Stimulated activated CD8-positive, alpha-beta memory T cell treated with anti-CD3 and anti-CD28 coated beads, Interleukin-15, amount 100 ng/mL, for 48 hours (primary cell): ENCODE measurements at places on chromosomes 1 and 21.

DNA sequence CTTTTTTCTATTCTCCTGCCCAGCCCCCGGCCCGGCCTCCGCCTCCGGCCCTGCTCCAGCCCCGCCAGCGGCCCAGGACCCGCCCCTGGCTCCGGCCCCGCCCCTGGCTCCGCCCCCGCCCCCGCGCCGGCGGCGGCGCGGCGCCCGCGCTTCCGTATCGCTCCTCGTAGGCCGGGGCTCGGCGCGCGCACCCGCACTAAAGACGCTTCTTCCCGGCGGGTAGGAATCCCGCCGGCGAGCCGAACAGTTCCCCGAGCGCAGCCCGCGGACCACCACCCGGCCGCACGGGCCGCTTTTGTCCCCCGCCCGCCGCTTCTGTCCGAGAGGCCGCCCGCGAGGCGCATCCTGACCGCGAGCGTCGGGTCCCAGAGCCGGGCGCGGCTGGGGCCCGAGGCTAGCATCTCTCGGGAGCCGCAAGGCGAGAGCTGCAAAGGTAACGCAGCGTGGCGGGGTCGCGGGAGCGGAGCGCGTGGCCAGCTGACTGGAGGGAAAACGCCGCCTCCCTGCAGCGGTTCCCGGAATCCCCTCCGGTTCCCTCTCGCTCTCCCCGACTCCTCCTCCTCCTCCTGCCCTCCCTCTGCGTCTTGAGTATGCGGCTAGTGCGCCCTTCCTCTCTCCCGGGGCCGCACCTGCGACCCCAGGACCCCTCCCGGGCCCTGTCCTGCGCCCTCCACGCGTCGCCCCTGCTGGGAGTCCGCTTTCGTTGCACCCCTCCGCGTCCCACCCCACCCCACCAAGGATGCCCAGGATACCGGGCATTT is at the start of gene IFNAR2:
TSS of gene IFNAR2 (plus strand) at position 155 of the 761 bp plus-strand sequence. CDS start 11,985 bp downstream, outside the sequence.
- DNase-seq: peak; percentile 53

- DNase-seq: no peak
These were observed 4.1 kb downstream of the DCAF8 start for GRCh38 chr1:160258177-160258798.

DNA sequence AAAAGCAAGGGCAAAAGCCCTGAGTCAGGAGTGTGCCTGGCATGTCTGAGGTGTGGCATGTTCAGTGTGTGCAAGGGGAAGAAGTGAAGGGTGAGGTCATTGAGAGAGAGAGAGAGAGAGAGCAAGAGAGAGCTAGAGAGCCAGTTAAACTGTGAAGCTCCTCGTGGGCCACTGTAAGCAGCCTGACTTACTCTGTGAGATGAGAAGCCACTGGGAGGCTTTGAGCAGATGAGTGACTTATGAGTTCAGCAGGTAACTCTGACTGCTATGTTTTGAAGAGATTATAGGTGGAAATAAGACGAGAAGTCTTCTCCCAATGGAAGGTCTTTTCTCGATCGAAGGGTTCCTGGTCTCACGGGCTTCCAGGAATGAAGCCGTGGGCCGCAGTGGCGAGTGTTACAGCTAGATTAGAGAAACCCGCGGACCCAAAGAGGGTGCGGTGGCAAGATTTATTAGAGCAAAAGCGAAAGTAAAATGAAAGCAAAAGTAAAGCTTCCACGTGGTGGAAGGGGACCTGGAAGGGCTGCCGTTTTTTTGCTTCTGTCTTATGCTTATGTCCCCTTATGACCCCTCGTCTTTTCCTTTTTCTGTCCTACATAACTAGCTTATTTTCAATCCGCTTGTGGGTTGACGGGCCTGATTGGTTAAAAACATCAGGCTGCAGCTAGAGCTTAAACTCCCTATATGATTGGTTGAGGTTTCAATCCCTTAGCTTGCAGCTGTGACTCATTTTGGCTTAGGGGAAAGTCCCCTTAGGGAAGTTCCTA is 323.1 kb upstream of the FAM78B start:
- DNase-seq: peak; percentile 11

GRCh38 chr21:32772281-32773047 is 909 bp upstream of the PAXBP1 start:
- peak; percentile 54 for DNase-seq

DNA sequence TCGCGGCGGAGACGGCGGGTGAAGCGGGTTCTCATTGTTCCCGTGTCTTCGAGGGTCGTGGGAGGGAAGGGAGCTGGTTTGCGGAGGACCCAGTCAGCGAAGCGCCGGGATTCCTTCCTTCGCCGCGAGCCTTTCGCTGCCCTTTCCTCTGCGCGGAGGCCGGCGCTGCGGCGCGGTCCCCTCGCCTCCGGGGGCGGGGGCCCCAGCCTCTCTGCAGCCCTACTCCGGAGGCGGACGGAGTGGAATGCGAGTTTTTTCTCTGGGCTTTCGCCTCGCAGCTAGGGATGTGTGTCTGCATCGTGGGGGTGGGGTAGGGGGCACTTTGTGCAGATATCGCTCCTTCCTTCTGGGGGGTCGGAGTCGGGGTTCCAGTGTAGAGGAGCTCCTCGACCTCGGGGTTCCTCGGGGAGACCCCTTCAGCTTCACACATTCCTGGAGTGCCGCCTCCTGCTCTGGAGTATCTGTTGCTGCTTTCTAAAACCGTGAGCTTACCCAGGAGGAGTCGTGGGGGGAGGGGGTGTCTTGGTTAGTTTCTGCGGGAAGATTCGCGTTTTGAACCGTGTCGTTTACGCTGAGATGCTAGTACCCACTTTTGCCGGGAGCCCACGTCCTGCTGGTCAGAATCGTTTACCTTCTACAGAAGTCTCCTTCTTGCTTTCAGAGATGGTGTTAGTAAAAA is 595 bp downstream of the RNF2 start:
- DNase-seq: peak; percentile 20

DNA sequence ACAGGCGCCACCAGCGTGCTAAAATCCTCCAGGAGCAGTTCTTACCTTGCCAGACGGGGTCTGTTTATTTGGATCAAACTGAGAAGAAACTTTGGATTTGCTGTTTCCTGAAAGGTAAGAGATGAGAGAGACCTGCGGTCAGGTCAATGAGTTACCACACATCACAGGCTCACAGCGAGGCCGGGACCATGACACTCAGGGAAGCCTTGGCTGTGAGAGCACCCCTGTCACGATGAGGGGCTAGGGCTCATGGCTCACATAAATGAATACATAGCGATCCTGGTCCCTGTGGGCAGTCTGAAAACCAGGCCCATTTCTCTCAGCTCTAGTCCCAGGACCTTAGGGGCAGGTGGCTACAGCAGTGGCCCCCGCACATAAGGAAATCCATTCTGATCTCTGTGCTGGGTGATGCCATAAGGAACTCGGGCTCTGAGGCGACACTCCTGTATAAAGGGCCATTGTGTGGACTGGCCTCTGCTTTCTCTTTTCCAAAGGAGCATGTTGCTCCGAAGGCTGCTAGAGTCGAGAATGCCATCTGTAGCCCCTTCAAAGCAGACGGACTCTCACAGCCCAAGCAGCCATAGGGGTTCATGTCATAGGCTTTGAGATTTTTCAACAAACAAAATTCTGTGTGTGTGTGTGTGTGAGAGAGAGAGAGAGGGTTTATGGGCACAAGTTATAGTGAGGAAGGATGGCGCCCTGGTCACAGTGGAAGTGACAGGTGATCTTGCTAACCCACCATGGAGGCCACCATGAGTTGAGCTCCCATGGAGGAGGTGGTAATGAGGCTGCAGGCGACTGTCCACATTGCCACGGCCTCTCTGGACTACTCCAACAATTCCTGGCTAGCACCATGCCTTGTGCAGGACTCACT is 9.0 kb upstream of the SRM start:
- no peak for DNase-seq

- no peak for DNase-seq
These were observed 6.2 kb downstream of the TACSTD2 start for GRCh38 chr1:58570817-58571216.

- no peak for DNase-seq
These were observed 155.7 kb upstream of the BEND5 start for GRCh38 chr1:48932366-48932765.

DNA sequence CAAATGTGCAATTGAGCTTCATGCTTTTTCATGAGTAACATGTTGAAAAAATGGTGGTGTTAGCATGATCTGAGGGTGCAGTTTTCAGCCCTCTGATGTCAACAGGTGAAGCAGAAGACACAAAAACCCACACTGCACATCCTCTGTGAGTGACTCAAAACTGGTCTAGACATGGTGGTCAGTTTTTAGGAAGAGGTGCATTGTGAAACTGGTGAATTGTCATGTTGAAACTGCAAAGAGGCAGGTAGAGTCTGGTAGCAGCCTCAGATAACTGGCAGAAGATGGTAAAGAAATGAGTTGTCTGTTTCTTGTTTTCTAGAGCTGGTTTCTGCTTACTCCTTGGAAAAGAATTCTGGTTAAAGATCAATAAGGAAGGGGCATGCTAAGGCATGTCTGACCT is 97.3 kb upstream of the HMCN1 start:
- peak; percentile 18 for DNase-seq

- no peak for DNase-seq
These were observed 513 bp downstream of the PBX1 start for GRCh38 chr1:164559342-164560051.

- no peak for DNase-seq
These were observed 68.4 kb downstream of the GDAP2 start for GRCh38 chr1:117860896-117861610.

- no peak for DNase-seq
These were observed 419.5 kb downstream of the LRRIQ3 start for GRCh38 chr1:73778471-73778870.

- DNase-seq: no peak
These were observed 81.1 kb downstream of the PGM1 start for GRCh38 chr1:63674238-63674864.

DNA sequence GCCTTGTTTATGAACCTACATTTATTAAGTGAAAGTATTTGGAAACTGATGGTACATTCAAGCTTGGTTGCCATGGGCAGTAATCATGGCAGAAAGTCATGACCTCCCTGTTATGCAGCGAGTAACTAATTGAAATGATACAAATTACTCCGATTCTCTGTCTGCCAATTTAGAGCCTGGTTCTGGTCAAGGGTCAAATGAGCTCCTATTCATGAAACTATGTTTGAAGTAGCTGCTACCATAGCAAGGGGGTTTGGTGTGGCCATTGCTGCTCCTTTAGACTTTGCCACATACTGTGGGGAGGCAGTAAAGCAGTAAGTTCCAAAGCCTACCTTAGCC is 187.2 kb upstream of the FOXD3 start:
- no peak for DNase-seq

DNA sequence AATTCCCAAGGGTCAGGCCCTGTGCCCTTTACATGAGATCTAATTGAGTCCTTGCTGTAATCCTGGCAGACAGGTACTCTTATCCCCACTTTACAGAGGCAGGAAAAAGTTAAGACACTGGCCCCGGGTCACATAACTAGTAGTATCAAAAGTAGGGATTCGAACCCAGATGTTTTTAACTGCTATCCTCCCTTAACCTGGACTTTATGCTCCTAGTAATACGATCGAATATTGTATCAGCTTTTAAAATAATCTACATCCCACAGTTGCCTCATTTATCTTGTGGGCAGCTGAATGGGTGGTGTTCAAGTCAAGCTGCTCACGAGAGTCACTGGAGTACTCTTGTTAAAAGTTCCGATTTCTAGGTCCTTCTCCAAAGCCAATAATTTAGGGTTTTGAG is 25.5 kb upstream of the TMEM51 start:
- DNase-seq: no peak

GRCh38 chr21:36661511-36662309 is 37.2 kb upstream of the SIM2 start:
- DNase-seq: no peak

DNA sequence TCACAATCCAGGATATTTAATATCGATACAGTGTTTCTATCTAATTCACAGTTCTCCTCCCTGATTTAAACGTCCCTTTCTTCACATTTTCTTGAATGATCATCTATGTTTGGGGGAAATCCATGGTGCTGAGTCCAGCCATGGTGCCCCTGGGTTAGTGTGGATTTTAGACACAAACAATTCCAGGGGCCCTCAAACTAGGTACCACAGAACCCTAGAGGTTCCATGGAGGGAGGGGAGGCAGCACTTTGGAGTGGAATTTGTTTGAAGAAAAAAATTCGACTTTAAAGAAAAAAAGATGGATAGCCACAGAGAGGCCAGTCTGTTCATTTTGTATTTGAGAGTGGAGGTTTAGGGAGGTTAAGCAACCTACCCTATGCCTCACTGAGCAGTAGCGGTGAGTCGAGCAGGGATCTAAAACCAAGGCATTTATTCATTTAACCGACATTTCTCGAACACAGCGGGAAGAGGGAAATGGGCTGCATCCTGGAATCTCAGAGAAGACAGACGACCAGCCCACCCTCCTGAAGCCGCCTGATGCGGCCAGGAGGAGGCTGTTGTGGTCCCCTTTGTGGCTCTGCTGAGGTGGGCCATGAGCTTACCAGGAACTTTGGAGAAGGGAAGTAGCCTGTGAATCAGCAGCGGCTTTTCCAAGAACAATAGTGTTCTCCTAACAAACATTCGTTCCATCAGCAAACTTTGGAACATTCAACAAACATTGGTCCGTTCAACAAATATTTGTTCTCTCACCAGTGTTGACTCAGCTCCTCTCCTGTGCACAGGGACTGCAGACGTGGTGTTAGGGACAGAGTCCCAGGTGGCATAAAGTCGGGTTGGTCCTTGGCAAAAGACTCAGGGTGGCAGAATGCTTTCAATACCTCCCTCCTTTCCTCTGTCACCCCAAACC is 103.5 kb upstream of the ZBTB40 start:
- DNase-seq: no peak

DNA sequence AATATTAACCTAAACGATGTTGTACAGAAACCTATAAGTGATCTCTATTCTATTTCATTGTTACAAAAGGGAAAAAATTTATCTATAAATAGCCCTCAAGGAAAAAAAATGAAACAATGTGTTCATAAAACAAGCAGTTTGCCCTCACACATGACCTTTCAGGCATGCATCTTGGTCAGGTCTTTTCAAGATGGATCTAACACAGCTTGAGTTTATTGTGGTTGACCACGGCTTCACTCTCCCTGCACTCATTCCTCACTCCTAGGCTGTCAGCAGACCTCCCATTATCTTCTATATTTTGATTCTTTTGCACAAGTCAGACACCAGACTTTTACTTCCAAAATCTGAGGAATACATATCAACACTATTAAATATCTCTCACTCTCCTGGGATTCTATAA is 544.3 kb downstream of the KCNT2 start:
- no peak for DNase-seq

DNA sequence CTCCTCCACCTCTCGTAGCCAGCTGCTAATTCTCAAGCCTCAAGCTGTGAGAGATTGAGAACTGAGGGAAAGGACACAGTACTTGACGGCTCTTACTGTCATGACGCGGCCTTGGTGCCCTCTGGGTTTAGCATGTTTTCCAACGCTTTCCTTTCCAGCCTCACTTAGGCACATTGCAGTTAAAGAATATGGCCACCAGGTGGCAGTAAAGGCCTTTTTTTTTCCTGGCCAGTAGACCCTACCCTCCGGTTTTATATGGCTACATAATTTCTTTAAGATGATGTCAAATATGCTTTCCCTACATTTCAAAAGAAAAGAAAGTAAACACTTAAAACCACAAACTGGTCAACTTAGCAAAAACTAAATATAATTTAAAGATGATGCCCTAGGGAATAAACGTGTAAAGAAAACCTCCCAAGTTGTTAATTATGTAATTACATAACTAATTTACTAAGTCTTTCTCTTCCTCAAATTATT is 56.8 kb upstream of the PRDX6 start:
- DNase-seq: peak; percentile 16
